ENCODE measurements at places on chromosomes 13 and 19. TPM values are rescaled to one million over a fixed set of nuclear protein-coding genes. Genes with fewer than 3 reads are reported as not detected.
A peak's percentile ranks its signal among the peaks of the same experiment; 100 is the strongest.

Gene C3
- total RNA-seq, result 856 TPM

Gene ATP11A
- 27.2 TPM for total RNA-seq

Gene SRRM5
- 0.33 TPM for total RNA-seq

Gene TCF3
- total RNA-seq, result 38.6 TPM

Gene IL27RA
- 11.0 TPM for total RNA-seq

Gene ACP7
- total RNA-seq, result not detected

DNA sequence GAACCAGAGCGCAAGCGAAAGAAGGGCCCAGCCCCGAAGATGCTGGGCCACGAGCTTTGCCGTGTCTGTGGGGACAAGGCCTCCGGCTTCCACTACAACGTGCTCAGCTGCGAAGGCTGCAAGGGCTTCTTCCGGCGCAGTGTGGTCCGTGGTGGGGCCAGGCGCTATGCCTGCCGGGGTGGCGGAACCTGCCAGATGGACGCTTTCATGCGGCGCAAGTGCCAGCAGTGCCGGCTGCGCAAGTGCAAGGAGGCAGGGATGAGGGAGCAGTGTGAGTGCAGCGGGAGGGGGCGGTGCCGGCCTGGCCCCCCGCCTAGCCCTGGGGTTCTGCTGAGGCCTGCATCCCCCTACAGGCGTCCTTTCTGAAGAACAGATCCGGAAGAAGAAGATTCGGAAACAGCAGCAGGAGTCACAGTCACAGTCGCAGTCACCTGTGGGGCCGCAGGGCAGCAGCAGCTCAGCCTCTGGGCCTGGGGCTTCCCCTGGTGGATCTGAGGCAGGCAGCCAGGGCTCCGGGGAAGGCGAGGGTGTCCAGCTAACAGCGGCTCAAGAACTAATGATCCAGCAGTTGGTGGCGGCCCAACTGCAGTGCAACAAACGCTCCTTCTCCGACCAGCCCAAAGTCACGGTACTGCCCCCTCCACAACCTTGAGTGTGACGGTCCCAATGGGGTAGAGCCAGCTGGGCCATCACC is 2.1 kb downstream of the NR1H2 start:
- DNase-seq, result no peak

DNA sequence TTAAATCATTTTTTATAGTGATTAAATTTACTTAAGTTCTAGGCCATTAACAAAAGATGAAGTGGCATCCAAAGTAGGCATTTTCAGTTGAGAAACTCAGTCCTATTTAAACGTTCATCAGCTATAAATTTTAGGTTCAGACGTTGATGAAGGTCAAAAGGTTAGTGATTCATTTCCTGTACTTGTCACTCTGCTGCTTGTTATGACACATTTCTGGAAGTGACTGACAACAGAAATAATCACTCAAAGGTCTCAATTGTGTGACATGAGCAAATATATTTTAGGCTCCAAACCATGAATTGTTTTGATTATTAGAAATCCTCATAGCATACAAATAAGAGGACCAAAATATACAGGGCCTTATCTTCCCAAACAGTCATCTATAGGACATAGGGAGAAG is 10.3 kb upstream of the EDNRB start:
- no peak for DNase-seq

DNA sequence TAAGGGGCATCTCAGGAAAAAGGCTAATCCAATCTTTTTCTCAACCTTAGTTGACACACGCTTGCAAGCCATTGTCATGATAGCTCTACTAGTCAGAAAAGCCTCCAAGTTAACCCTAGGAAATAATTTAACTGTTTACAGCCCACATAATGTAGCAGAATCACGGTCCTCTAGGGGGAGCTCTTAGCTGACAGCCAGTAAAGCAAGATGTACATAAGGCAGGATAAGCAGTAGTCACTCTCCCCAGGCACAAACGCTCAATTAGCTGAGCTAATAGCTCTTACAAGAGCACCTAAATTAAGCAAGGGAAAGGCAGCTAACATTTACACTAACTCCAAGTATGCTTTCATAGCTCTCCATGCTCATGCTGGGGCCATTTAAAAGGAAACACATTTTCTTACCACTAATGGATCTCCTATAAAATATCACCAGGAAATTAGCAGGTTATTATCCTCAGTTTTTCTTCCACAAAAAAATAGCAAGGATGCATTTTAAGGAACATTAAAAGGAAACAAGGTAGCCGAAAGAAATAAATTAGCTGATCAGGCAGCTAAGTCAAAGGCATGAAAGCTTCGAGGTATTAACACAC is 33.7 kb upstream of the ZSCAN5A start:
- DNase-seq, result no peak

DNA sequence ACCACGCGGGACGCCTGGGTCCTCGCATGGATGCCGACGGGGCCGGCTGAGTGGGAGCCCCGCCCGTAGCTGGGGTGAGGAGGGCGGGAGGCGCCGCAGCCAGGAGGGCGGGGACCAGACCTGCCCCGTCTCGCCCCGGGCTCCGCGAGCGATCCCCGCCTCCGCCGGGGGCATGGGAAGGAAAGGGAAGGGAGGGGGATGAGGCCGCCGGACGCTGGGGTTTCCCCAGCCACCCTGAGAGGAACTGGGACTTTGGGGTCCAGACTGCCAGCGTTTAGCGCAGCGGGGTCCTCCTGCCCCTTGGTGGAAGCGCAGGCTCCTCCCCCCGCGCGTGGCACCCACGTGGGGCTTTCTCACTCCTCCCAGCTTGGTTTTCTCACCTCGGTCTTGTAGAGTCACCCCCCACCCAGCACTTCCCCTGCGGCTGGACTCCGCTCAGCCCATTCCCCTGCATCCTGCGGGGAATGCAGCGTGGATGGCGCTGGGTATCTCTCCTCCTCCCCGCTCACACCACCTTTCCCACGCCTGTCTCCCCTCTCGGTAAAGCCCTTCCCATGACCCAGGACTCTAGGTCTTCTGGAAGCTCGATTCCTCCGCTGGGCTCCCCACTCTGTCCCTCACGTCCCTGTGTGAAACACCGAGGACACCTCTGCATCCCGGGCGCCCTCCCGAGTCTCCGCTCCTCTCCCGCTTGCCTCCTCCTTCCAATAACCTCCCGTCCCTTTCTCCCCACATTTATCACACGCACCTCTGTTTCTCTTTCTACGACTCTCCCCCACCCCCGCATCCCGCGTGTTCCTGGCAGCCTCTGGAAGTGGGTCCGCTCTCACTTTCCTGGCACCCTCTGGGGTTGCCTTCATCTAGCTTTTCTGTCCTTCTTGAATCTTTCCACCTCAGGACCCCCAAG is 2.1 kb downstream of the TGFB1 start:
- DNase-seq, result no peak

DNA sequence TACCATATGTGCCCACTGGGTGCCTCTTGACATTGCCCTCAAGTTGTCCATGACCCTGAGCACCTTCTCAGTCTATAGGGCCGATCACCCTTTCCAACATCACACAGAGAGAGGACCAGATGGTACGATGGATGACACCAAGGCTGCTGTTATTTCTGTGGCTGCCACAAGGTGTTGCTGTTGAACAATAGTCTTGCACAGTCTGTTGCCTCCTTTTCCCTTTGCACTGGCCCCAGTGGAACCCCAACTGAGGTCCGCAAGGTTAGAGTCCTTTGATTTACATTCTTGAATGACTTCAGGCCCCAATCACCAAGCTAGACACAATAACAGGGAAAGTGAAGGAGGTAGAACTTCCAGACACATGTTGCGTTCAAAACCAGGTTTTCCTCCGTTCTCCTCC is 52.0 kb downstream of the TINCR start:
- no peak for DNase-seq

- DNase-seq, result peak; percentile 65
These were observed 14.3 kb downstream of the IER2 start for GRCh38 chr19:13164343-13165161.

DNA sequence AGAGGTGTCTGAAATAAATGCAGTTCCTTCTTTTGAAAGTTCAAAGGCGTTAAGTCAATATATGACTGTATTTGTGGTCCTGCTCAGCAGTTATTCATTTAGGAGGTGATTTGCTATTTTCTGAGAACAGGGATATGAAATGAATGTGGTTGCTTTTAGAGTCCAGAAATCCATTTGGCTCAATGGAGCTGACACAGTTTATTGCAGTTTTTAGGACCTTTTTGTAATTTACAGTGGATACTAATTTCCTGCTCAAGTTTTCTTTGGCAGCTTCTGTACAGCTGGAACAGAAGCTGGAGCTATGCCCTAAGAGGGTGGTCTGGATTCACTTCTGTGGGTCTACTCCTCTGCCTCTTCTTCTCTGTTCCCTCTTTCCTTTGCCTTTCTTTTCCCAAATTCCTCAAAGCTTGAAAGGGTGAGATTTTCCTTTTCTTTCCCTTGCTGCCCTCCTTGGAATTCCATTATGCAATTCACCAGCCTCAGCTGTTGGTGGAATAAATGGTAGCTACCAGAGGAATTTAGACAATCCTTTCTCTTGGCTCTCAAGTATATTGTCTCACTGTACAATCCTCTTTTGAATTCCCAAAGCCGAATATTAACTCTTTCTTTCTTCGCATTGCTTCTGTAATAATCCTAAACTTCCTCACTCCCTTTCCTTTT is 39.9 kb downstream of the ITGBL1 start:
- no peak for DNase-seq

DNA sequence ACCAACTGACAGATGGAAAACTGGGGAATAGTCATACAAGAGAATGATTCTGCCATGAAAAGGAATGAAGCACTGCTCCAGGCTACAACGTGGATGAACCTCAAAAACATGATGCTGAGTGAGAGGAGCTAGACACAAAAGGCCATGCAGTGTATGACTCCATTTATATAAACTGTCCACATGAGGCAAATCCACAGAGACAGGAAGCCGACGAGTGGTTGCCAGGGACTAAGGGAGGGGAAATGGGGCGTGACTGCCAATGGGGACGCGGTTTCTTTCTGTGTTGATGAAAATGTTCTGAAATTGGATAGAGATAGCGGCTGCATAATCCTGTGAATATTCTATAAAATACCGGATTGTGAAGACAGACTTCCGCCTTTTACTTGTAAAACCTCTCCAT is 10.2 kb downstream of the SMIM7 start:
- no peak for DNase-seq

DNA sequence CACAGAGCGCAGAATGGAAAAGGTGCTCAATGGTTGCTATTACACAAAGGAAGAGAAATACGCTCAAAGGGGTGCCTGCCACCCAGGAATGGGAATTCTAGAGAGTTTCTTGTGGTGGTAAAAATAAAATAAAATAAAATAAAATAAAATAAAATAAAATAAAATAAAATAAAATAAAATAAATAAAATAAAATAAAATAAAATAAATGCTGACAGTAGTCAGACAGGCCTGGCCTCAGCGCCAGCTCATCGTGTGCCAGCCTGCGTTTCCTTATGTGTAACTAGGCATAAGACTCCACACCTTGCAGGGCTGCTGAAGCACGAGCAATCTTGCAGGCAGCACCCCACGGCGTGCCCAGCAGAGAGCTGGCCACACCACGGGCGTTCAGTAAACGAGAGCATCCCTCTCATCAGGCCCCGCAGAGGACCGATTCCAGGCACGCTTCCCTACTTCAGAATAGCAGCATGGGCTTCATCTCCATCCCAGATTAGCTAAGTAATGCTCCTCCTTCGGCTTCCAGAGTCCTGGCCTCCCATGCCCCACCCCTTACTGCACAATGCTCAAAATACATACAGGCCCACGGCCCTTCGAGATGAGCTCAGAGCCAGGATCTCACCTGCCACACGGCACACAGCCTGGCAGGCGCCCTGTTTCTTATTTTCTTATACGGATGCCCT is 5.6 kb downstream of the NAPA start:
- DNase-seq, result no peak

GRCh38 chr19:57872450-57872849 is 16.4 kb downstream of the ZNF814 start:
- DNase-seq, result no peak

- DNase-seq, result no peak
These were observed 1.9 kb upstream of the SH2D3A start for GRCh38 chr19:6769006-6769619.

DNA sequence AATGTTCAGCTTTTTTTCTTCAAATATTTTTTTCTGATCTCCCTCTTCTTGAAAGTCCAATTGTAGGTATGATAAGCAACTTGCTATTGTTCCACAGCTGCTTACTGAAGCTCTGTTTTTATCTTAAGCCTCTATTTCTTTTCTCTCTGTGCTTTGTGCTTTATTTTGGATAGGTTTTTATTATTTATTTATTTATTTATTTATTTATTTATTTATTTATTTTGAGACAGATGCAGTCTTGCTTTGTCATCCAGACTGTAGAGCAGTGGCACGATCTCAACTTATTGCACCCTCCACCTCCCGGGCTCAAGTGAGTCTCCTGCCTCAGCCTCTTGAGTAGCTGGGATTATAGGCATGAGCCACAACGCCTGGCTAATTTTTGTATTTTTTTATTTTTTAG is 199.4 kb downstream of the KLF12 start:
- no peak for DNase-seq

DNA sequence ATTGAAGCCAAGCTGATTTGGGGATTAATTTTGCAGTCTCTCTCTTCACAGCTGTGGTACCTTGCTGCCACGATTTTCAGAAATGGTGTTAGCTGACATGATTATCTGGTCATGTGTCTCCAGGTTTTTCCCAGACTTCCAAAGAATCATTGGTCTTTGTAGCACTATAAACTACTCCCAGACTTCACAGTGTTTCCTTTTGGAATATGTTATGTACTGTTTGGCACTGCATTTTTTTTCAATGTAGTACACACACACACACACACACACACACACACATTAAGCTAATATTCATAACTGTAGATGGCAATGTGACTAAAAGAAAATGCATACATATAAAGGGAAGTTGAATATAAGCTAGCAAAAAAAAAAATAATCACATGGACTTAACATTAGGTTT is 856.6 kb upstream of the SPRY2 start:
- no peak for DNase-seq

GRCh38 chr13:46359714-46360113 is 27.3 kb downstream of the RUBCNL start:
- DNase-seq, result no peak

DNA sequence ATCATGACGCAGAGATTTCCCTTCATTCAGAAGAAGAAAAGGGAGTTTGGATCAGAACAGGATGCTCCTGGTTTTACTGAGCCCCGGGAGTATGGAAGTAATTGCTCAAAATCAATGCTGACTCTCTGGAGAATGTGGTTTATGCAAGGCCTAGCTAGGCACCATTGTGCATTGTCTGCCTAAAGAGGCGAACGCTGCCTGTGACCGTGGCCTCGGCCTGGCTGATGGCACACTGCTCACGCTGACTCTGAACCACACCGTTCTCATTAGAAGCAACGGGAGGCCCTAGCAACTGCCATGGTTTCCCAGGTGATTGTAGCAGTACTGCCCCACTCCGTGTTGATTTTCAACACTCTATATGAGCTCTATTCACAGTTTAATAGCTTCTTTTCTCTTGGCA is 41.7 kb upstream of the UBL3 start:
- DNase-seq, result no peak

GRCh38 chr13:29059800-29060199 is 239.7 kb downstream of the MTUS2 start:
- DNase-seq, result no peak

- no peak for DNase-seq
These were observed at the start of gene DCT for GRCh38 chr13:94479616-94480015. DCT (minus strand) TSS chr13:94479682; CDS start chr13:94479255, 427 bp downstream.
